ENCODE measurements at places on chromosomes 13 and 19. TPM values are rescaled to one million over a fixed set of nuclear protein-coding genes. Genes with fewer than 3 reads are reported as not detected.

GRCh38 chr13:91372911-91373310 is 25.4 kb downstream of the MIR17HG start:
- DNase-seq, result no peak

The CYP2A6 gene
- total RNA-seq, result not detected

DNA sequence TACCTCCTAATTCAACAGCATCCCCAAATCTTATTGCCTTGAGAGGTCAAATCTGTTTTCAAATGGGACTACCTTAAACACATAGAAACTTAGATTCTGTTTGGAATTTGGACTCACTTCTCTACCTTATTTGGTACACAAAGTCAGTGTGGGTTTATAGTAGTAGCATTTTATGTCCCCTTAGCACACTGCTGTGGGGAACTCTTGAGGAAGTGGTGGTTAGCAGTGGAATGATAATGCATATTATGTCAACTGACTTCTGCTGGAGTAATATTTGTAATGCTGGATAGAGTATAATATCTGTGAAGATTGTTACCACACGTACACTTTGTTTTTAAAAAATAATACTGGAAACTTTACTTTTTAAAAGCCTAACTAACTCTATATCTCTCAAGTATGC is 386.3 kb downstream of the NDFIP2 start:
- DNase-seq, result no peak

DNA sequence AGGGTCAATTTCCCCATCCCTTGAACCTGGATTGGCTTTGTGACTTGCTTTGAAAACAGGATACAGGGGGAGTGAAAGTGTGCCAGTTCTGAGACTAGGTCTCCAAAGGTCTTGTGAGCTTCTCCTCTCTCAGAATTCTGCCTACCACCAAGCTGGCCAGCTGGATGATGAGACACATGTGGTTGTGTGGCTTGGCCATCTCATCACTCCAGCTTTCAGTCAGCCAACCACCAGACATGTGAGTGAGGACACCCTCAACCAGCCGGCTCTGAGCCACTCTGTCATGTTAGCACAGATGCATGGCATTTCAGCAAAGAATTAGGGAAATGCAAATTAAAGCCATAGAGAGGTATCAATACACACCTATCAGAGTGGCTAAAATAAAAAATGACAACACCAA is 29.5 kb downstream of the ENOX1 start:
- DNase-seq, result no peak

The ZNF497 gene
- 7.2 TPM for total RNA-seq

- no peak for DNase-seq
These were observed 468 bp downstream of the S1PR5 start for GRCh38 chr19:10516671-10517286.

- no peak for DNase-seq
These were observed 295.9 kb downstream of the SUCLA2 start for GRCh38 chr13:47705185-47705584.

DNA sequence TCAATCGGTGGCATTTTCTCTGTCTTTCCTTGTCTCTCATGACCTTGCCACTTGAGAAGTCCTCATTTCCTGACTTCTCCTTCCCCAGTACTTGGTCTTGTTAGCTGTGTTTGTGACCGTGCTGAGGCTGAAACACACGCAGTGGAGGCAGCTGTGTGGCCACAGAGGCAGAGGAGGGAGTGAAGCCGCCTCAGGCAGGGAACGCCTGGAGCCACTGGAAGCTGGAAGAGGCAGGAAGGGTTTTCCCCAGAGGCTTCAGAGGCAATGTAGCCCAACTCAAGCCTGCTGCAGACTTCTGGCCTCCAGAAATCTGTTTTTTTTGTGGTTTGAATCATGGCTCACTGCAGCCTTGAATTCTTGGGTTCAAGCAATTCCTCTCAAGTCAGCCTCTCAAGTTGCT is 29.2 kb upstream of the ARGLU1 start:
- DNase-seq, result no peak

All from uterus (tissue), 4 donors.